CD4-positive, alpha-beta T cell treated with Interleukin-2 at 100 ng/mL for 4 hours (primary cell): ENCODE measurements at places on chromosomes 4 and X.

DNA sequence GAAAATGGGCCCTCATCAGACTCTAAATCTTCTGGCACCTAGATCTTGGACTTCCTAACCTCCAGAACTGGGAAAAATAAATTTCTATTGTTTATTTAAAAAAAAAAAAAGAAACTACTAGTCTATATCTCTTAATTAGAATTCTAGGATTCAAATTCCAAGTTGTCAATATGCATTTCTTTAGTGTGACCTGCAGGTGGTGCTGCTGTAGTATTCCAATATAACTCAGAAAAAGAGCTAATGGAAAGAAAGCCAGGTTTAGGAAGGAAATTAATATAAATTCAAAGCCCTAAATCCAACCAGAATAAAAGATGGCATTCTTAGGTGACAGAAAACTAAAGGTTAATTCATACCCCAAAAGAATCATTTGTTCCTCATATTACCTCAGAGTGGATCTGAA is 80.0 kb upstream of the NALF2 start:
- no peak for DNase-seq

DNA sequence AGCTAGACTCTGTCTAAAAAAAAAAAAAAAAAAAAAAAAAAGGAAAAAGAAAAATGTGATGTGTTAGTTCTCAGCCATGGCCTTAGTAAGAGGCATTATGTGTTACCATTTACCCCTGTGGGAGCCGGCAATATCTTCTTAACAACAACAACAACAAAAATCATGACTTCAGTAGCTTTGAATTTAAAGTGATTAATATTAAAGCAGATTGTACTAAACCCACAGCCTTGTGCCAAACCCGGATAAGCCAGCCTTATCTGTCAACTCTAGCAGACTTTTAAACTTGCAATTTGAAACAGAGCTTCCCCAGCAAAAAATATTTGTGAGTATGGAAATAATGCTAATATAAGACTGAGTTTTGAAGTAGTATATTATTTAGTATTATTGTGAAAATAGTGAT is 462.1 kb upstream of the GNPDA2 start:
- no peak for DNase-seq

GRCh38 chr4:175953960-175954521 is 111.6 kb upstream of the WDR17 start:
- DNase-seq: no peak

- no peak for DNase-seq
These were observed 88.5 kb downstream of the PAPSS1 start for GRCh38 chr4:107631560-107631959.

DNA sequence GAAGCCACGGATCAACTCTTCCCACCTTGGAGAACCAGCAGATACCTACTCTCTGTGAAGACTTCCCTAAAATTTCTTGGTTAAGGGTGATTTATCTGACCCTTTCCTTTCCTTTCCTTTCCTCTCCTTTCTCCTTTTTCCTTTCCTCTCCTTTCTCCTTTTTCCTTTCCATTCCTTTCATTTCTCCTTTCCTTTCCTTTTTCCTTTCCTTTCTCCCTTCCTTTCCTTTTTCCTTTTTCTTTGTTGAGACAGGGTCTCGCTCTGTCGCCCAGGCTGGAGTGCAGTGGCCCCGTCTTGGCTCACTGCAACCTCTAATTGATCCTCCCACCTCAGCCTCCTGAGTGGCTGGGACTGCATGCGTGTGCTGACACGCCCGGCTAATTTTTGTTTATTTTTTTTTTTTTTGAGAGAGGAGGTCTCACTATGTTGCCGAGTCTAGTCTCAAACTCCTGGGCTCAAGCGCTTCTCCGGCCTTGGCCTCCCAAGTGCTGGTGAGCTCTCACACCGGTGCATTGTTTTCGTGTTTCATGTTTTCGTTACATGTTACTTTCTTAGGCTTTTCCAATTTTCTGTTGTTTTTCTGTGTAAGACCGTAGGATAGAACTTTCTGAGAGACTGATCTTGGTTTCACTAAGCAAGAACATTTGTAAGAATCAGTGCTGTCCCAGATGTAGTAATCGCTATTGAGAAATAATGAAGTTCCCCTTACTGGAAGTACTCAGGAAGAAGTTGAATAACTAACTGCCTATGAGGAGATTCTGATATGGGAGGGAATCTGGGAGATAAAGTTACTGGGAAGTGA is 2.0 kb downstream of the TMEM165 start:
- no peak for DNase-seq

- no peak for DNase-seq
These were observed 14.1 kb downstream of the NAT8L start for GRCh38 chr4:2072971-2073807.
